ENCODE measurements at places on chromosomes 5 and 9. TPM values are rescaled to one million over a fixed set of nuclear protein-coding genes. Genes with fewer than 3 reads are reported as not detected.

Gene TNC
- total RNA-seq = 462 TPM

Gene FOXD4L4
- total RNA-seq = not detected

Gene SV2C
- total RNA-seq = 0.55 TPM

Gene INSL6
- total RNA-seq = not detected

Gene GPR151
- not detected for total RNA-seq

Gene IFNA2
- not detected for total RNA-seq

Gene THBS4
- 68.8 TPM for total RNA-seq

Gene CPLANE1
- 27.8 TPM for total RNA-seq

Gene ADAMTS13
- total RNA-seq = 1.9 TPM

Gene FOXD4
- 0.16 TPM for total RNA-seq

DNA sequence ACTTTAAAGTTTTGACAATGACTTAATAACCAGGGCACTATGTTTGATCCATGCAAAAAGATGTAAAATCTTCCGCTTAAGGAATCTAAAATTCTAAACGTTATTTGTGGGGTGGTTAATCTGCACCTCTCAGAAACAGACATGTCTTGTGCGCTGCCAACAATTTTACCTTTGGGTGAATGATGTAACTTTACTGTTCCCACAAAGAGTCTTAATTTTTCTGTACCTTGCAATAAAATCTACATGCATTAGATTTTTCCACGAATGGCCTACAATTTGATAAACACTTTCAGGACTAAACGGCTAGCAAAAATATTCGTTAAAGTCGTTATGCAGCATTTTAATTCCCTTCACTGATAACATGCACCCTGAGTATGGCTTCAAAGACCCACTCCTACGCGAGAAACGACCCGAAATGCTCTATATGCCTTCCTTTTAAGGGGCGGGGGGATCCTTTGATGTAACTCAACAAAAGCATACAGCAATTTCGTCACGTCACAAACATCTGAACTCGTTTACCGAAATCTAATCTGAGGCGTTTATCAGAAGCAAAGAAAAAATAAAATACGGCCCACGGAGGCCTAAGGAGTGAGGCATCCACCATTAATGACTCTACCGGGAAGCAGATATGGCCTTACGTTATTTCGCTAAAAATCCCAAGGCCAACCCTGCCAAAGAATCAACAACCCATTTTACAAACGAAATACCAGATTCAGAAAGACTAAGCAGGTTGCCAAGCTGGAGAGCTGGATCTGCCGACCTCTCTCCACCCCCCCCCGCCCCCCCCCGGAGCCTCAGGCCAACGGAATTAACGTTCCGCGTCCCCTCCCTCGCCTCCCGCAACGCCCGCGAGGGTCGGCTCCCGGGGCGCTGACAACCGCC lies 621 bp downstream of the AK6 start:
- H3K36me3 ChIP-seq = no peaks in the 10 kb centered on the region
- no peaks in the 10 kb centered on the region for H3K27me3 ChIP-seq
- DNase-seq = no peak
- H3K4me3 ChIP-seq = peak overlapping the region; percentile 67
- no peaks in the 10 kb centered on the region for H3K4me1 ChIP-seq

- no peaks in the 10 kb centered on the region for H3K4me1 ChIP-seq
- H3K27me3 ChIP-seq = no peaks in the 10 kb centered on the region
- H3K4me3 ChIP-seq = no peak overlapping the region
- H3K36me3 ChIP-seq = no peaks in the 10 kb centered on the region
- no peak overlapping the region for H3K27ac ChIP-seq
Measured at GRCh38 chr5:101942321-101942882, 353.7 kb downstream of the SLCO4C1 start.

DNA sequence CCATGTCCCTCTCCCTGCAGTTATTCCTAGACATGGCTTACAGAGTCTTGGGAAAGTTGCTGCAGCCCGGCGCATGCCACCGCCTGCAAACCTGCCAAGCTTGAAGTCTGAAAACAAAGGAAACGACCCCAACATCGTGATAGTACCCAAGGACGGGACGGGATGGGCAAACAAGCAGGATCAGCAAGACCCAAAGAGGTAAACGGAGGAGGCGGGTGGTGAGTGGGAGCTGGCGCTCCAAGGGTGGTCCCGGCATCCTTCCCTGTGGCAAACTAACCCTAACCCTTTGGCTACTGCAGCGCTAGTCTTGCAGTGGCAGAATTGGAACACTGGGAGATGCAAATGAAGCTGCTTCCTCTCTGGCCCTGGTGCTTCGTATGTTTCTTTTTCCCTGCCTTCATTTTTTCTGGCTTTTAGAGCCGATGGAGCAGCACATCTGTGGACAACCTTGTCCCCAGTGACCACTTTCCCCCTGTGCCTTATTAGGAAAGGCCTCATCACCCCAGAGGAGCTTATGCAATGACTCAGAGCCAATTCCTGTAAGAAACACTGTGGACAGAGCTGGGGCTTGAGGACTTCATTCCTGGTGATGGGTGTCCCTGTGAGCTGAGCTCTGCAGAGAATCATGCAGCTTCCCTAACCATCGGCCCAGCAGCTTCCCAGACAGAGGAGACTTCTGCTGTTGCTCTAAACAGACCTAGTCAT lies 38.9 kb downstream of the PRRC2B start:
- H3K4me1 ChIP-seq = no peaks in the 10 kb centered on the region
- DNase-seq = peak; percentile 39
- H3K27me3 ChIP-seq = no peaks in the 10 kb centered on the region
- H3K27ac ChIP-seq = peak overlapping the region; percentile 19
- H3K4me3 ChIP-seq = no peak overlapping the region

DNA sequence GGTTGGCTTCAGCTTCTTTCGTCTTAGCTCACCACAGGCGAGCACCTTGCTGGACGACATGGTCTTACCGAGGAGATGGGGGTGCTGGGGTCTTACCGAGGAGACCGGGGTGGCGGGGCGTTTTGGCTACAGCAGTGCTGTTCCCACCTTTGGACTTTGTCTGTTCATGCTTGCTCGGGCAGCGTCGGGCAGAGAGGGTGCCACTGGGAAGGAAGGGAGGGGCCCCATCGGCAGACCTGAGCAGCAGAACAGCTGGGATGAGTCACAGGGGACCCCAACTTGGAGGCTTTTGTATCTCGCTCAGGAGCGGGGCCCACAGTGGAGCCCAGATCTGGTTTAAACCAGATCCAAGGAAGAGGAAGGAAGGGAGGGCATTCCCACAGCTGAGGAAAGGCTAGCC lies 106.0 kb upstream of the CACNA1B start:
- no peak overlapping the region for H3K27ac ChIP-seq
- peak; percentile 32 for DNase-seq
- H3K4me3 ChIP-seq = no peak overlapping the region
- no peaks in the 10 kb centered on the region for H3K4me1 ChIP-seq

GRCh38 chr9:116928884-116929283 lies 241.8 kb downstream of the TRIM32 start:
- H3K4me1 ChIP-seq = no peaks in the 10 kb centered on the region
- H3K27me3 ChIP-seq = no peaks in the 10 kb centered on the region
- no peak for DNase-seq
- no peak overlapping the region for H3K27ac ChIP-seq

DNA sequence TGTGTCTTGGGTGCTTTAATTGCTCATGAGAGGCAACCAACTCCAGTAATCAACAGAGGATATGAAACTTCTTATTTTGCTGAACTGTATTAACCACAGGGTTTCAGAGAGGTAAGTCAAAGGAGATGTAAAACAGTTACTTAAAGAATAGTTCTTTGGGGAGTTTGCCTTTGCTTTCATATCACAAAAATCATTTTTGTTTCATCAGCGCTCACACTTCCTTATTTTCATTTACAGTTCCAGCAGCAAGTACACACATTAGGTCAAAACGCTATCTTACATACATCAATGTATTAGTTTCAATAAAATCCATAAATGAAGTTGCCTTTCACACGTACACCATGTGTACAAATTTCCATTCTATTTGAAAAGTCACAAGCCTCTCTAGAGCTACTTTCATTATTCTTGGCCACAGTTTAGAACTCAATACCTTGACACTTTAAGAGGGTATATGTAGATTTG lies 50.1 kb downstream of the ST8SIA4 start:
- H3K36me3 ChIP-seq = no peaks in the 10 kb centered on the region
- no peak for DNase-seq
- H3K27me3 ChIP-seq = no peaks in the 10 kb centered on the region
- H3K4me3 ChIP-seq = no peak overlapping the region
- H3K27ac ChIP-seq = peak overlapping the region; percentile 13

- H3K4me3 ChIP-seq = no peak overlapping the region
- H3K27ac ChIP-seq = no peak overlapping the region
- no peaks in the 10 kb centered on the region for H3K27me3 ChIP-seq
- DNase-seq = no peak
- H3K36me3 ChIP-seq = no peaks in the 10 kb centered on the region
Measured at GRCh38 chr9:132982458-132982857, 4.0 kb downstream of the GFI1B start.

DNA sequence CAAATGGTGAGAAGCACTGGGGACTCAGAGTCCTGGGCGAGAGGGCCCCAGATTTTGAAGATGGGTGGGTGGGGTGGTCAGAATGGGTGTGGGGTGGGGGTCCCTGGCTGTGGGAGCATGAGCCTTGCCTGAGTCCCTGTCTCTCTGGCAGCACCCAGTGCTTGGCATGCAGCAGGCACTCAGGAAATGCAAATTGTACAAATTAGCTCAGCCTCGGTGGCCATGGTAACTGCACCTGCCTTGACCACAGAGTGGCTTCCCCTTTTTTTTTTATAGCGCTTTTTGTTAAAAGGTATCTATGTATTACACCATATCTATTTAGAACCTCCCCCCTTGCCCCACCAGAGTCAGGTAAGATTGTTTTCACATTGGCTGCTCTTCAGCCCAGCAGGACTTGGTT lies 19.2 kb upstream of the PITX1 start:
- peaks cover 57% of the 10 kb centered on the region for H3K27me3 ChIP-seq
- no peak for DNase-seq
- no peaks in the 10 kb centered on the region for H3K4me1 ChIP-seq
- H3K36me3 ChIP-seq = no peaks in the 10 kb centered on the region
- H3K27ac ChIP-seq = no peak overlapping the region

GRCh38 chr5:159135896-159136531 lies 36.3 kb upstream of the EBF1 start:
- peaks cover 9% of the 10 kb centered on the region for H3K27me3 ChIP-seq
- no peak for DNase-seq
- peaks cover 6% of the 10 kb centered on the region for H3K4me1 ChIP-seq
- H3K27ac ChIP-seq = no peak overlapping the region
- no peaks in the 10 kb centered on the region for H3K36me3 ChIP-seq
- H3K4me3 ChIP-seq = no peak overlapping the region

GRCh38 chr9:112605518-112605917 lies 112.4 kb downstream of the INIP start:
- H3K4me1 ChIP-seq = no peaks in the 10 kb centered on the region
- H3K36me3 ChIP-seq = no peaks in the 10 kb centered on the region
- H3K27ac ChIP-seq = no peak overlapping the region

DNA sequence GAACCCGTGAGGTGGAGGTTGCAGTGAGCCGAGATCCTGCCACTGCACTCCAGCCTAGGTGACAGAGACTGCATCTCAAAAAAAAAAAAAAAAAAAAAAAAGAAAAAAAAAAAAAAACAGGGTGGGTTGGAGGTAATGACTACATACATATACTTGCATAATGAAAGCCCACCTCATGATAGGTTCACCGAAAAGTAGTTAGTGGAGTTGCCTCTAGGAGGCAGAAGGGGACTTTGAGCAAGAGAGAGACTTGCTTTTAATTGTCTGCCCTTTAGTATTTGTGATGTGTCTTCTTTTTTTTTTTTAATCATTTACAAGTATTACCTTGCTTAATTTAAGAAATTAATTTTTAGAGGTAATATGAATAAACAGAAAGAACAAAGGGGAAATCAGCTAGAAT lies 99.8 kb downstream of the PPARGC1B start:
- DNase-seq = no peak
- no peak overlapping the region for H3K4me3 ChIP-seq
- H3K36me3 ChIP-seq = peaks cover 24% of the 10 kb centered on the region
- H3K27ac ChIP-seq = no peak overlapping the region
- H3K27me3 ChIP-seq = no peaks in the 10 kb centered on the region

DNA sequence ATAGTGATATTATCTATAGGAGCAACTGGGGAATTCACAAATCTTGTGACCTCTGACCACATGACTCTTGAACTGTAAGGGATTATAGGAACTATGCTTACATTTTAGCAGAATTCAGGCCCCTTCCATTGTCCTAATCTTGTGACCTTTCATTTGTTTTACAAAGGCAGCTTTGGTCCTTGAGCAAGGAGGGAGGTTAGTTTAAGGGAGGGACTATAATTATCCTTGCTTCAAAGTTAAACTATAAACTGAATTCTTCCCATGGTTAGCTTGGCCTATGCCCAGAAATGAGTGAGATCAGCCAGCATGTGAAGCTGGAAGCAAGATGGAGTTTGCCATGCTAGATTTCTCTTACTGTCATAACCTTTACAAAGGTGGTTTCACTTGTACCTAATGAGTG lies 51.2 kb downstream of the TARS1 start:
- H3K4me3 ChIP-seq = no peak overlapping the region
- DNase-seq = no peak
- no peaks in the 10 kb centered on the region for H3K27me3 ChIP-seq
- H3K4me1 ChIP-seq = no peaks in the 10 kb centered on the region

DNA sequence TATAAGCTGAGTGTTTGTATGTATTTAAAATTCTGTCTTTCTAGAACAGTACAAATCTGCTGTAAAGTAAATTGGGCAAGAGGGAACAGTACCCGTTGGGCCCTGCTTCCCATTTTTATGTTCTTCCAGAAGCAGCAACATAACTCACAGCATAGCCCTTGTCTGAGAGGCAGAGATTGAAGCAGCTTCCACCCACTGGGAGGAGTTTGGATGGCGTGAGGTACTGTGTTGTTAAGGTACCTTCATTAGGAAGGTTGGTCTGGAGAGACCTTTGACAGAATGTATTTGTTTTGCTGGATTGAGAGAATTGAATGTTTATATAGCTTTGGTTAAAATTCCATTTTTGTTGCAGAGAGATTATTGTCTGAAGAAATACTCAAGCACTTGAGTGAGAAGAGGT lies 24.8 kb downstream of the RAI14 start:
- peaks cover 46% of the 10 kb centered on the region for H3K4me1 ChIP-seq
- H3K27ac ChIP-seq = no peak overlapping the region
- H3K27me3 ChIP-seq = no peaks in the 10 kb centered on the region
- no peak overlapping the region for H3K4me3 ChIP-seq

GRCh38 chr5:107951309-107951708 lies 280.6 kb upstream of the EFNA5 start:
- DNase-seq = no peak
- no peaks in the 10 kb centered on the region for H3K4me1 ChIP-seq
- H3K36me3 ChIP-seq = no peaks in the 10 kb centered on the region
- H3K27me3 ChIP-seq = no peaks in the 10 kb centered on the region
- no peak overlapping the region for H3K27ac ChIP-seq

- H3K27me3 ChIP-seq = no peaks in the 10 kb centered on the region
- peak; percentile 97 for DNase-seq
- no peaks in the 10 kb centered on the region for H3K4me1 ChIP-seq
- H3K4me3 ChIP-seq = no peak overlapping the region
Measured at GRCh38 chr5:149422366-149423048, 43.4 kb upstream of the IL17B start.

DNA sequence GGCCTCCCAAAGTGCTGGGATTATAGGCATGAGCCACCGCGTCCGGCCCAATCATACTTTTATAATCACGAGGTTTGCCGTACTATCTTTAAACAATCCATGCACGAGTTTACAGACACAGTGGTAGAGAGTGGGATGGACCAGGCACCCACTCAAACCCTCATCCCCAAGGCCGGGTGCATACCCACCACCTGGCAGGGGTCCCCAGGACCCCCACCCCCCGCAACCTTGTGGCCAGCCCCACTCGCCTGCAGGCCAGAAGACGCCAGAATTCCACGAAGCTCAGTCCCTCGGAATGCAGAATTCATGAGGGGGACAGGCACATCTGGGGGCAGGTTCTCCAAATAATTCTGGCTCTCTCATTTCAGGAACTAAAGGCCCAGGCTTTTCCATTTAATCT lies 17.1 kb downstream of the NACC2 start:
- no peak overlapping the region for H3K4me3 ChIP-seq
- H3K36me3 ChIP-seq = peaks cover 7% of the 10 kb centered on the region
- H3K4me1 ChIP-seq = no peaks in the 10 kb centered on the region
- DNase-seq = peak; percentile 58
- peak overlapping the region; percentile 74 for H3K27ac ChIP-seq

Data from sigmoid colon (tissue), 7 donors.